ENCODE measurements at places on chromosomes 16 and 17.
A peak's percentile ranks its signal among the peaks of the same experiment; 100 is the strongest.

DNA sequence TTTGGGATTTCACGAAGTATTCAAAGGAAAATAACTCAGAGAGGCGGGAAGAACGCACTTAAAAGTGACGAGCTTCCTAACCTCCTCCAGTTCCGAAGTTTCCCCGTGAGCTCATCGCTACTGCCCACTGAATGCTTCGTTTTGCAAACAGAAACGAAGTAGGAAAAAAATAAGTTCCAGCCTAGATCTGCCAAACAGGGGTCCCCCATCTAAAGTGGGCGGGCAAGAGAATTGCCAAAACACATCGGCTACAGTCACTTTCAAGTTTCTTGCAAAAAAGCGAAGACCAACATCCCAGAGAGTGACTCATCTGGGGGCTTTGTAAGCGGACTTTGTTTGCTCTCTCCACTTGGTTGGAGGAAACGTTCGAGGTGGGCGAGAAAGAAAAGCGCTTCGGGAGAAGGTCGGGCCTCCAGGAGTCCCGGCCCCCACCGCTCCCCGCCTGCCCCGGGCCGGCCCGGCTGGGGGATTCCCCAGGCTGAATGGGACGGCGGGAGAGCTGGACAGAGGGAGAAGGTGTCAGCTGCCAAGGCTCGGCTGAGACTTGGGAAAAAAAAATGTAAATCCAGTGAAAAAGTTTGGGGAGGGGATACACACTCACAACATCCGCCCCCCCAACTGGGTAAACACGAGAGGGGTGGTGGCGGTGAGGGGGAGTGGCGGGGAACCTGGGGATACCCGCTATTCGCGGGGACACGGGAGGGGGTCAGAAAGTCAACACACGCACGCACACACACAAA lies 1.0 kb downstream of the VEZF1 start:
- DNase-seq, result peak; percentile 45

- no peak for DNase-seq
These were observed 295.5 kb upstream of the EEF2KMT start for GRCh38 chr16:5393070-5393469.

DNA sequence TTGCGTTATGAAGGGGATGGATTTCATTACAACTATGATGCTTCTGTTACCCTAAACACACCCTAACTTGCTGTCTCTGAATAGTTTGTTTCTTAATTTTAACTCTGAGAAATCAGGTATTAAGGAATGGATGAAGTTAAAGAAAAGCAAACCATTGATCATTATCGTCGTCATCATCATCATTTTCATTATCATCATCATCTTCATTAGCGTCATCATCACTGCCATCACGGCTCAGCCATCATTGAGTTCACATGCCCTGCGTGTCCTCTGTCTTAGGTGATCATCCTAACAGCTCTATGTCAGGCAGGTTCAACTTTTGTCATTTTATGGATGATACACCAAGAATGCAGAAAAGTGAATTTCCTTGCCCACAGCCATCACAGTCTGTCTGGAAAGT lies 477.5 kb upstream of the EEF2KMT start:
- no peak for DNase-seq

GRCh38 chr16:20952139-20952920 lies 51.8 kb downstream of the LYRM1 start:
- DNase-seq, result no peak

GRCh38 chr16:49366669-49367068 lies 6.9 kb upstream of the C16orf78 start:
- DNase-seq, result no peak

GRCh38 chr17:34082404-34082803 lies 172.7 kb upstream of the CCL2 start:
- DNase-seq, result no peak

GRCh38 chr16:9820476-9821246 lies 361.6 kb downstream of the GRIN2A start:
- no peak for DNase-seq

- DNase-seq, result no peak
These were observed 681.4 kb downstream of the CDH11 start for GRCh38 chr16:64440421-64440831.

DNA sequence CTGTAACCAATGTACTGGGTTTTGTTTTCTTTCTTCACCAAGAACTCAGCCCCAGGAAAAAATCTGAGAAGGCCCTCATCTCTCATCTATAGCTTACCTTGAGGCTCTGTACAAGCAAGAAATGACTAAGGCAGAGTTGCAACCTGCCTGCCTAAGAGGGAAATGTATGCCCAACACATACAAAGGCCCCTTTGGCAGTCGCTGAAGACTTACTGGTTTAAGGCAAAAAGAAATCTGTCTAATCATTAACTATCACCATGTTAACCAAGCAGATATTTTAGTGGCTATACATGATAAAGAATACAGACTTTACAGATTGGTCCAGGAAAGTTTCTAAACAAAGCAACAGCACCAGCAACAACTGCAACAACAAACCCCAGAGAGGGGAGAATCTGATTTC lies 14.2 kb downstream of the ZNF624 start:
- DNase-seq, result no peak

DNA sequence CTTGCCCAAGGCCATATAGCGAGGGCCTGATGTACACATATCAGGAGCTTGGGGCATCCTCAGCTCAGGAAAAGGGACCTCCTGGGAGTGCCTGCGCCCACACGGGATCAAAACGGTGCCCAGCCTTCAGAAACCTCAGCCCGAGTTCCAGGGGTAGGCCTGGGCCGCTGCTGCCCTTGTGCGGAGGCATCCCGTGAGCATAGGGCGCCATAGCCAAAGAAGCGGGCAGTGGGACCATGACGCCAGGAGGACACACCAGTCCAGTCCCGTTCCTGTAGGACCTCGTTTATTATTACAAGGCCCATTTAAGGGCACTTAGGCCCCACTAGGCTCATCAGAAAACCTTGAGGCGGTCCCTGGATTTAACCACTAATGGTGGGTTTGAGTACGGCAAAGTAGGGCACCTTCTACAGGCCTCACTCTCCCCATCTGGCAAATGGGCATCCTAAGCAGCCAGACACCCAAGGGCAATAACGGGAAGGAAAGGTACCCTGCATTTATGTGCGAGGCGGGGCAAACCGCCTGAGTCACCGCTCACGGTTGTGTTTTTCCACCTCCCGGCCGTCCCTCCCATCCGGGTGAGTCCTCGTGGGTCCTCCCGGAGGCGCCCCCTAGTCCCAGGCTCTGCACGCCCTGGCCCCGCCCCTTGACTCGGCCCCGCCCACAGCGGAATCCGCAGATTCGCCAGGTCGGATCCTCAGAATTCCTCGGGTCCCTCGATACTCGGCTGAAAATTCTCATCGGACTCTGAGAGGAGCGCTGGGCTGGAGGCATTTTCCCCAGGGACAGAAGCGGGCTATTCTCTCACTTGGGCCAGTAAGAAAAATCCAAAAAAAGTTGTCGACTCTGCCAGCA lies 726 bp upstream of the SETD1A start:
- DNase-seq, result peak; percentile 91

DNA sequence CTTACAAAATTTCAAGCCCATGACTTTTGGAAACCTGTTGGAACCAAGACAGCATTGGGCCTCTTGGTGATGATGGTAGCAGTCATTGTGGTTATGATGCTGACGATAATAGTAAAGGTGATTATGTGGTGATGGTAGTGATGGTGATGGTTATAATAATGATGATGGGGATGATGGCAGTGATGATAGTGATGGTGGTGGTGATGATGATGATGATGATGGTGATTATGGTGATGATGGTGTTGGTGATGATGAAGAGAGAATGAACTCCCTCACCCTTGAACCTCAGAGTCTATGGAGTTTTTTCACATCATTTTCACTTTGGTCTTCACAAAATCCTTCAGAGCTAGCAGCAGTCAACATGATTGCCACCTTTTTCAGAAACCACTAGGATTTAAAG lies 105.3 kb upstream of the ASIC2 start:
- no peak for DNase-seq

GRCh38 chr17:15171167-15172047 lies 93.7 kb downstream of the PMP22 start:
- DNase-seq, result no peak

GRCh38 chr16:58046054-58046881 lies 20.7 kb downstream of the MMP15 start:
- DNase-seq, result no peak

GRCh38 chr16:987906-988305 lies 6.3 kb downstream of the SOX8 start:
- no peak for DNase-seq

GRCh38 chr17:45828582-45829133 lies 16.0 kb upstream of the SPPL2C start:
- DNase-seq, result no peak

DNA sequence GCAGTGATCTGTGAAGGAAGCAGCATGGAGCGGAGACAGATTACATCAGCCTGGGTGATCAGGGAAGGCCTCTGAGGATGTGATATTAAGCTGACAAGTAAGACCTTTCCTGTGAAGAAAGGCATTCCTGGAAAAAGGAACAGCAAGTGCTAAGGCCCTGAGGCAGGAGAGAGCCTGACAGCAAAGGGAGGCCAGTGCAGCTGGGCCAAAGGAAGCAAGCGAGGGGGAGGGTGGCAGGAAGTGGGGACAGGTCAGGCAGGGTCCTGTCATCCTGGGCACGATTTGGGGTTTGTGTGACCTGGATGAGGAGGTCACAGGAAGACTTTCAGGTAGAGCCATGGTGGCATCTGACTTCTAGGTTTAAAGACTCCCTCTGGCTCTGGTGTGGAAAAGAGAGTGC lies 12.3 kb downstream of the CPNE2 start:
- no peak for DNase-seq

DNA sequence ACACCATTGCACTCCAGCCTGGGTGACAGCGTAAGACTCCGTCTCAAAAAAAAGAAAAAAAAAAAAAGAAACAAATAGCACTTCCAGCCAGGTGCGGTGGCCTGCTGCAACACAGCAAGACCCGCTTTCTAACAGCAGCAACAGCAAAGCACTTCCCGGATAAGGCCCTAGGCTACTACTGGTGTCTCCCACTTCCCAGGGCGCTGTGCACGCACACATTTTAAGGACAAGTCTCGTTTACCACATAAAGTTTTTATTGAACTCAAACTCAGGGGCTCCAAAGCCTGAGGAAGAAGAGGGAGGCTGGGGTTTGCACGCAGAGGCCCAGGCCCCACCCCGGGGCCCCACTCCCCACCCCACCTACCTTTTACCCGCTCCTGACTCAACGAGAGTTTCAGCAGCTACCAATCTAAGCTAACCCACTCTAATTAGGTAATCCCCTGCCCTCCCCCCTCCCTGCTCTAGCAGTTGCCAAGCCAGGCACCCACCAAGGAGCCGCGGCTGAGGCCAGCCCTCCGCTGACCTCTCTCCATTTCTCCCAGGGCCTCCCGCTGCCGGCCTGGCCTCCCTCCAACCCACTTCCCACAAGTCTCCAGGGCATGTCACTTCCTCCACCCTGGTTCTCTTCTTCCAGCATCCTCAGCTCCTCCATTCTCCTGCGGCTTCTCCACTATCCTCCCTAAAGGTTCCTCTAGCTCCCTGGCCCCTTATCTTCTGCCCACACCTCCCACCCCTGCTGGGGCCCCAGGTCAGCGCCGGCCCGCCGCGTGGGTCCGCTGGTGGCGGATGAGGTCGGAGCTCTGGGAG lies 2.4 kb downstream of the ZNF768 start:
- no peak for DNase-seq

- no peak for DNase-seq
These were observed 255.5 kb downstream of the CDH13 start for GRCh38 chr16:82882226-82882625.

- no peak for DNase-seq
These were observed 1384.9 kb downstream of the CDH8 start for GRCh38 chr16:60651346-60651745.

- no peak for DNase-seq
These were observed 5.7 kb upstream of the ZNF469 start for GRCh38 chr16:88376835-88377726.

- no peak for DNase-seq
These were observed 136.6 kb upstream of the RPH3AL start for GRCh38 chr17:488993-489757.

DNA sequence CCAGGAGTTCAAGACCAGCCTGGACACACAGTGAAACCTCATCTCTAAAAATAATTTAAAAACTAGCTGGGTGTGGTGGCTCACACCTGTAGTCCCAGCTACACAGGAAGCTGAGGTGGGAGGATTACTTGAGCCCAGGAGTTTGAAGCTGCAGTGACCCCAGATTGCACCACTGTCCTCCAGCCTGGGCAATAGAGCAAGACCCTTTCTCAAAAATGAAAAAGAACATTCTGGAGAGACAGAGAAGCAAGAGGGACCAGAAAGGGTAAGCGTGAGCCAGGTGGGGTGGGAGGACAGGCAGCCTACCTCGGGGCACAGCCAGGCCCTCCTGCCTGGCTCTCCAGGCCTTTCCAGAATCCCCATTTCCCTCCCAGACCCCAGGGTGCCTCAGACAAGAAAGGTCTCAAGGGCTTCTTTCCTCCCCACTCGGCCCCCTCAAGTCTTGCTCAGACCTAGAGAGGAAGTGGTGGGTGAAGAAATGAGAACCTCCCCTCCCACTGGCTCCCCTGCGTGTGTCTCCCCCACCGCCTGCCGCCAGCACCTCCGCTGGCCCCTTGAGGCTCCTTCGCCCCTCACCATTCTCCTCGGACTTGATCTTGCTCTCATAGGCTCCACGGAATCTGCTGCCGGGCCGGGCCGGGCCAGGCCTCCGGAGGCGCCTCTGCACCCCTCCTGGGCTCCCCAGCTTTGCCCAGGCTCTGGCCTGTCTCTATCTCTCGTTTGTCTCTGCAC lies 503 bp downstream of the C16orf54 start:
- DNase-seq, result no peak

DNA sequence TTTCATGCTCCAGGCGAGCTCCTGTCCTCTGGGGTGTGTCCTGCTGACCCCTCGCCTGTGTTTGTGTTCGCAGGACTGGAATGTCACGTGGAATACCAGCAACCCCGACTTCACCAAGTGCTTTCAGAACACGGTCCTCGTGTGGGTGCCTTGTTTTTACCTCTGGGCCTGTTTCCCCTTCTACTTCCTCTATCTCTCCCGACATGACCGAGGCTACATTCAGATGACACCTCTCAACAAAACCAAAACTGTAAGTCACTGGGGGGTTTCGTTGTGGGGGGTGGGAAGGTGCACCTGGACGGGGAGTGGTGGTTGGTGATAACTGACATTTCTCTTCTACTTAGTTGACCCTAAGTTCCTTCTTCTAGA lies 58.3 kb downstream of the ABCC1 start:
- DNase-seq, result no peak
